ENCODE measurements at places on chromosomes 7 and 10.

- DNase-seq, result no peak
These were observed 752.3 kb downstream of the SUGCT start for GRCh38 chr7:40887099-40887498.

- DNase-seq, result no peak
These were observed 27.3 kb downstream of the BNIP3 start for GRCh38 chr10:131954356-131954965.

DNA sequence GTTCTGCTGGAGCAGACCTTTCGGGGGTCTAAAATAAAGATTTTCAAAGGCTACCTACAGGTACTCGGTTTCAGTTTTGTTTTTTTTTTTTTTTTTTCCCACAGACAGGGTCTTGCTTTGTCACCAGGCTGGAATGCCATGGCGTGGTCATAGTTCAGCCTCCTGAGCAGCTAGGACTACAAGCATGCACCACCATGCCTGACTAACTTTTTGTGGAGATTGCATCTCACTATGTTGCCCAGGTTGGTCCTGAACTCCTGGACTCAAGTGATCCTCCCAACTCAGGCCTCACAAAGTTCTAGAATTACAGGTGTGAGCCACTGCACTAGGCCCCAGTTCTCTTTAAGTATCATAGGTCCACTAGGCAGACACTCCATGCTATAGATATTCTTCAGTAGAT lies 34.5 kb downstream of the BAMBI start:
- DNase-seq, result no peak

DNA sequence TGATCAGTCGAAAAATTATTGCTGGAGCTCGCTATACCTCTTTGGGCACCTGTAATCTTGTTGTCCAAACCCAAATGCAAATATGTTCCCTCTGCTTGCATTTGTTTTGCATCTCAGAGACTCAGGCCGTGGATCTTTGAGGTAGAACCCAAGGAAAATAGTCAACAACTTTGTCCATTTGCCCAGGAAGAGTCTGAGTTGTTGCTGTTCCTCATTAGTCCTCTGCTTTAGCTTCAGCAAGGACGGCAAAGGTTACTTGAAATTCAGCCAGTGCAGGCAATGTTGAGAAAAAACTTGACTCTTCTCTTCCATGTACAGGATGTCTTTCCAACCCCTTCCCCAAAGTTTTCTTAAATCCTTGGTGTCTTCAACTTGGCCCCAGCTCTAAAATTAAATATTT lies 45.8 kb downstream of the PDK4 start:
- DNase-seq, result no peak

DNA sequence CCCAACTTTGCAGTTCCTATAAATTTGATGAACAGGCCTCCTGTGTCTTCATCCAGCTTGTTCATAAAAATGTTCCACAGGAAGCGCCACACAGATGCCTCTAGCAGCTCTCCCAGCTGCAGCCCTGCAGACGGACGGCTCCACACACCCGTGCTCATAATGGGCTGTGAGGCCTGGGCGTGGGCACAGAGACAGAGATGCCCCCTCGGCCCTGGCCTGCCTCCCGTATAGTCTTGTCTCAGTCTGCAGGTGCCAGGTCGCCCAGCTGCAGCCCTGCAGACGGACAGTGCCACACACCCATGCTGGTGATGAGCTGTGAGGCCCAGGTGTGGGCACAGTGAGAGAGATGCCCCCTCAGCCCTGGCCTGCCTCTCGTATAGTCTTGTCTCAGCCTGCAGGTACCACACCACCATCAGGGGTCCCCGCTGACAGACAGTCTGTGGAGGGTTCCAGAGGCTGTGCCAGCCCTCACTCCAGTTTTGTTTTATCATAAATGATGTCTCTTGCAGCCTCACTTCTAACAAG lies 189.9 kb downstream of the TCERG1L start:
- DNase-seq, result no peak

DNA sequence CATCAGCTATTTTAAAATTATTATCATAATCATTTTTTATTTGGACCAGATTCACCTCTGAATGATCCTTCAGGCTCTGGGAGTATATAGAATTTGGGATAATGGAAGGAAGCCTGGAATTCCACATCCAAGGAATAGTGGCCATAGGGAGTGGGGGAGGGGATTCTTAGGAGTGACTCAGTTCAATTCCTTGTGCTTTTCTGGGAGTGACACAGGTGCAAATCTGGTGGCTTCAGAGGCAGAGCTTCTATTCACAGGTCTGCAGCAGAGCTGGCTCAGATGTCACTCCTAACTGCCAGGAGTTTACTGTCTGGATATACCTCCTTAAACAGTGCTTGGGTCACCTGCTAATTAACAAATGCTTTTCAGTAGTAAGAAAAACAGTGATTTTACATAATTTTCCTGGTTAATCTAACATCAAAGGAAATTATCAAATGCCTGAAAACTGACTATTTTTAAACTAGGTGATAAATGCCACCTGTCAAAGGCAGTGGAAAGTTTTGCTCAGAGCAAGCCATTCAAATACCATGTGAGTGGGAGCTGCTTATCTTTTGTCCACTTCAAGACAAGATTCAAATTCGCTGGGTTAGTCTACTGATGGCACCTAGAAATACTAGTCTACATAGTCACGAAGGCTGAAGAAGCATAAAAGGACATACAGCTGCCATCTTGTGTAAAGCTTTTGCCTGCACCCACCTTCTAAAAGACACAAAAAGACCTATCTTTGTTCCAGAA lies 106.7 kb upstream of the LAMB4 start:
- no peak for DNase-seq

- DNase-seq, result peak; percentile 47
These were observed 145.3 kb upstream of the PRSS1 start for GRCh38 chr7:142603870-142604448.

DNA sequence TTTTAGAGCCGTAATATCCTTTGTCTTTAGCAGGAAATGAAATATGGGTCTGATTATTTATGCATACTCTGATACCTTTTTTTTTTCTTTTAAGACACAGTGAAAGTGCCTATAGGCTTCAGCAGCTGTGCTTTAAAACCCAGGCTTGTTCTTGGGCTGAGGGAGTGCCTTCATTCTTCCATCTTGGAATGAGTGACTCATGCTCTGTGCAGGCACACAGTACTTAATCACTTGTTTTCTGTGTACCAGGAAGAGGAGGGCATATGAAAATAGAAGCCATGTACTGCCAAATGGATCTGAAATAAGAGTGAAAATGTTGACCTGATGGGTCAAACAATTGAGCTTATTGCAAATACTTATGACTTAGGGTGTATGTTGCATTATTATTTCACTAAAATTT lies 12.0 kb downstream of the INPP5F start:
- no peak for DNase-seq

GRCh38 chr7:127893547-127893946 lies 137.7 kb downstream of the LRRC4 start:
- no peak for DNase-seq

GRCh38 chr10:12389154-12389734 lies 39.9 kb downstream of the CAMK1D start:
- no peak for DNase-seq

DNA sequence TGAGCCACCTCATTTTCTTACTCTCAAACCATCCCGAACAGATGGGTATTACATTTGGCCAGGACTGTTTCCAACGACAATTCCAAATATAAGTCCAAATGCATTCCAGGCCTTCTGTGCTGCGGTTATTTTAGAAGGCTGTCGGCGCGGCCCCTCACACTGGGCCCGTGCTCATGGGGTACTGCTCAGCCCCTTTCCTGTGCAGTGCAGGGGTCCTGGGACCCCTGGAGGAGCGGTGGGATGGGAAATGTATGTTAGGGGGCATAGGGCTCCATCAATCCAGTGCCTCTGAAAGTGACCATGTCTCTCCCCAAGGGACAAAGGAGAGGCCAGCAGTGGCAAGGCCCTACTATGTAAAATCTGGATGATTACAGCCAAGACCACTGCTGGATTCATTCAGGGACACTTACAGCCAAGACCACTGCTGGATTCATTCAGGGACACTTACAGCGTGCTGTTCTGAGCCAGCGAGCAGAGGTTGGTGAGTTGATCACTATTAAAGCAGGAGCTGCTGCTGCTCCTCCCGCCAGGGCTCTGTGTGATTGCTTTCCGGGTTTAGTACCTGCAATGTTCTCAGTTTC lies 66.3 kb downstream of the CHST15 start:
- no peak for DNase-seq

GRCh38 chr10:70786799-70787415 lies 1.7 kb upstream of the TBATA start:
- peak; percentile 39 for DNase-seq

GRCh38 chr7:98641646-98642500 lies 24.8 kb downstream of the NPTX2 start:
- DNase-seq, result no peak

DNA sequence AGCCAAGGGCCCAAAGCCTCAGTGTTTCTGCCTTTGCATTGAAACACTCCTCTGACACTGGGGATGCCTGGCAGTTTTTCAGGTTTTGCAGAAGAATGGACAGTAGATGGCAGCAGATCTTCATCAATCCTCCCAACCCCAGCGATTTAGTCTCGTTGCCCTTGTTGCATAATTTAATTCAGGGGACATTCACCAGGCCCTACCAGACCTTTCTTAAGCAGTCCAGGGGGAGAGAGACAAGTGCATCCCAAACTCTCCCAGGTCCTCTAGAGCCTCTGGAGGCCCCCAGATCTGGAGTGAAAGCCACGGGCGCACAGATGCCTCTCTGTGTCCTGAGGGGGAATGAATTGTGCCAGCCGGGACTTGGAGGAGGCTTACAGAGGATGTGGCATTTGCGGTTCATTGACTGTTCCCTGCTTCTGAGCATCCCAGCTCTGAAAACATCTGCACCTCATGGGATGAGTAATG lies 29.6 kb downstream of the MINDY4 start:
- peak; percentile 20 for DNase-seq

GRCh38 chr7:1536743-1537534 lies 6.4 kb downstream of the MAFK start:
- DNase-seq, result no peak

DNA sequence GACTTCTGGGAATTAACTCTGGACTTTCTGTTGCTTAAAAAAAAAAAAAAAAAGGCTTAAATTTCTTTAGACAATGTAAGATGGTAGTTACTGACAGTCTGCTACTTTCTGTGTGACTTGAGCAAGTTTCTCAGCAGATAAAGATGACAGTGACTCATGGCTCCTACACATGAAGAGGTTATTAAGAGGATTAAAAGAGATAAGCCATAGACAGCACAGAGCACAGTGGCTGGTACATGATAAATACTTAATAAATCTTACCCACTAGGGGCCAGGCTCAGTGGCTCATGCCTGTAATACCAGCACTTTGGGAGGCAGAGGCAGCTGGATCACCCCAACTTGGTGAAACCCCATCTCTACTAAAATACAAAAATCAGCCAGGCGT lies 174.8 kb downstream of the JAZF1 start:
- DNase-seq, result no peak

DNA sequence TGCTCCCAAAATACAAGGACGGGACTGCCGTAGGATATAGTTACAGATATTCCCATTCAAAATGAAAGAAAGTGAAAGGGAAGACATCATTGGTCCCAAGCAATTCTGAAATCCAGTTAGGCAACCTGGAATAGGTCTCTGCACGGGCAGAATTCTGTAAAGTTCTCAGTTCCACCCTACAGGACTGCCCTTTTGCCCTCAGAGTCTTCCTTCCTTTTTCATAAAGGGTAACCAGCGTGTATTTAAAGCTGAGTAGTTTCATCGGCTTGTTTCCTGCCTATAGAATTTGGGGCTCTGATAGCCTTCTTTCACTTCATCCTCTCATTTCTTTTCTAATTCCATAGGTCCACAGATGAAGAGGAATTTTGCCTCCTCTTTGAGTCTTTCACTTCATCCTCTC lies 20.0 kb downstream of the COPG2 start:
- no peak for DNase-seq

DNA sequence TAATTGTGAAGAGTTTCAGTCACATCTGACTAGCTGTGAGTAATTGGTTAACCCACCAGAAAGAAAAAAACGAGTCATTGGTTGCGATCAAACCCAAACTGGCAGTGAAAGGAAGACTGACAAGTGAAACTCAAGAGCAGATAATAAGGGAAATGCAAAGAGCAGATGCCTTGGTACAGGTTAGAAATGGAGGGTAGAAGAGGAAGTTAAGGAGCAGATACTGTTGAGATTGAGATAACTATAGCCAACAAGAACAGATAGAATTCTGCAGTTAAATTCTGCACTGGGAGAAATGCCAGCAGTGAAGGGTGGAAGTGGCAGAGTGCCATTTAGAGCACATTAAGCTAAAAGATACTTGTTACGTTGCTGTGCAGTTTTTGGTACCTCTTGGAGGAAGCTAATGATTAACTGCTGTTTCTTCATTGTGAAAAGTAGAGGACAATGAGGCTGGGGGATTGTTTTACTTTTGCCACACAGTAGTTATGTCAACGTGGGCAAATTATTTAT lies 65.8 kb downstream of the CDK13 start:
- DNase-seq, result no peak

- no peak for DNase-seq
These were observed 80.7 kb upstream of the MAGI2 start for GRCh38 chr7:79534128-79534527.

DNA sequence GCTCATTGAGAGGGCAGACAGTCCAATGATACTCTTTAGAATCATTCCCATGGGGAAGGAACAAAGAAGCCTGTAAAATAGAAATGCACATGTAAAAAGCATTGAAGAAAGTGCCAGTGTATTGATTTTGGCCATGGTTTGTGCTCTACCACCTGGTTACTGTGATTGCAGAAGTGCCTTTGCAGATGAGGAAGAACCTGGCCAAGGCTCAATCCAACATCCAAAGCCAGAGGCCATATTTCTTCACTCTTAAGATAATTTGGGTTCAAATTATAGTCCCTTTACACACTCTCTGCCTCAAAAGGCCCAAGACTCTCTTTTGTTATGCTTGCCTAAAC lies 122.1 kb downstream of the EGFR start:
- no peak for DNase-seq

GRCh38 chr10:62618576-62619412 lies 185.7 kb upstream of the ADO start:
- no peak for DNase-seq

DNA sequence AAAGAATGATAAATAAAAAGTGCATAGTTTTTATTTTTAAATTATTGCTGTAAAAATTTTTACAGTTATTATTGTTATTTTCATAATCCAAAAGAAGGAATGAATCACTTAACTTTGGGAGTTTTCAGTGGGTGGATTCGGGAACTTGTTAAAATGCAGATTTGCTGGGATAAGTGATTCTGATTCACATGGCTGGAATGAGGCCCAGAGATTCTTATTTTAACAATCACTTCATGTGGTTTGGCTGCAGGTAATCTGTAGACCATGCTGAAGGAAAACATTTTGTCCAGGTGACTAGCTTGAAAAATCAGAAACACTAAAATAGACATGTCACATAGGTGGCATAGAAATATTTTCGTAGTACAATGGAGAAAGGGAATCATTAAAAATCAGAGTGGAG lies 13.9 kb downstream of the CROT start:
- no peak for DNase-seq
